ENCODE measurements at places on chromosomes 2 and 18.

DNA sequence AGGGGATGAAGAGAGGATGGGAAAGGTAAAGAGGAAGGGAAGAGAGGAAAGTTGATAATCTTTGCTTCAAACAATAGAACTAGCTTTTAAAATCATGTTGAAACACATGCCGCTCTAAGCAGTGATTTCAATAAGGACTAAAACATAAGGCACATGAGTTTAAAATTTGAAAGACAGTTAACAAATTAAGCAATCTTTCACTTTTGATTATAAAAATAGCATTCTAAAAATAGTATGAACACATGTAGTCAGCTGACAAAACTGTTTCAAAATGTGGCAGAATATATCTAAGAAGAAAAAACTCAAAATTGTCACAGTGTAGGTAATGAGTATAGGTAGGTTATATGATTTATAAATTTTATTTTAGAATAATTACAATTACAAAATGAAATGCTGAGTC is 25.3 kb downstream of the PSME4 start:
- DNase-seq = no peak

DNA sequence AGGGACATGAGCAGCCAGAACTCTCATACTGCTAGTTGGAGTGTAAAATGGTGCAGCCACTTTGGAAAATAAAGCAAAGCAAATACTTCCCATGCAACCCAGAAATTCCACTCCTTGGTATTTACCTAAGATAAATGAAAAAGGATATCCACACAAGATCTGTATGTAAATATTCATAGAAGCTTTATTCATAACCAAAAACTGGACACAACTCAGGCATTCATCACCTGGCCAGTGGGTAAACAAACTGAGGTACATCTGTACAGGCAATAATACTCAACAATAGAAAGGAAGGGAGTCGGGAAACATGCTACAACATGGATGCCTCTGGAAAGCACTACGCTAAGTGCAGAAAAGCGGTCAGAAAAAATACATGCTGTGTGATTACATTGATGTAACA is 2.5 kb upstream of the LOXHD1 start:
- DNase-seq = no peak

- no peak for DNase-seq
These were observed 422.6 kb upstream of the LYPD1 start for GRCh38 chr2:133092571-133092970.

DNA sequence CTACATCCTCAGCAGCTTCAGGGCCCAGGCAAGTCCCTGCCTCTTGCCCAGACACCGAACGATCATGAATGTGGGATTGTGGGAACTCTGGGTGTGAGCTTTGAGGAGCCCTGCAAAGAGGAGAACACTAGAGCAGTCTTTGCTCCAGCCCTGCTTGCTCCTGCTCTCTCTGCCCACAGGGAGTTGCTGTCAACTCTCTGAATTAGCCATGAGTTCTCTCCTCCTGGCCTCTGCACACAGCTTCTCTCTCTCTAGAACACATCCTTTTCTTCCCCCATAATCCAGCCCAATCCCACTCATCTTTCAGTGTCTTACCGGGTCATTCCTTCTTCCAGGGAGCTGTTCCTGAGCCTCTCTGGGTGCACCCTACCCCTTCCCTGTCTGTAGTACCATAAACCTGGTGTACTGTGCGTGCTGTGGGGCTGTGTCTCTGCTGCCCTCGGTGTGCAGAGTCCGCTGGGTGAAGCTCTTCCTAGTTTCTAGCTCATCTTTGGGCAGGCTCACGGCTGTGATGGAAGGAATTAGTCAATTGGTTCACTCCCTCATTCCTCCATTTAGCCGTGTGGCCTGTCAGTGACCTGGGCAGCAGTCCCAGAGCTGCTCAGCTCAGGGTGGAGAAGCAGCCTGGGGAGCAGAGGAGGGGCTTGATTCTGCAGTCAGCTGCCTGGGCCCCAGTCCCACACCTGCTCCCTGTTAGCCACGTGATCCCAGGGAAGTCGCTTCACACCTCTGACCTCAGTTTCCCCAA is 132.9 kb upstream of the HDAC4 start:
- DNase-seq = no peak

DNA sequence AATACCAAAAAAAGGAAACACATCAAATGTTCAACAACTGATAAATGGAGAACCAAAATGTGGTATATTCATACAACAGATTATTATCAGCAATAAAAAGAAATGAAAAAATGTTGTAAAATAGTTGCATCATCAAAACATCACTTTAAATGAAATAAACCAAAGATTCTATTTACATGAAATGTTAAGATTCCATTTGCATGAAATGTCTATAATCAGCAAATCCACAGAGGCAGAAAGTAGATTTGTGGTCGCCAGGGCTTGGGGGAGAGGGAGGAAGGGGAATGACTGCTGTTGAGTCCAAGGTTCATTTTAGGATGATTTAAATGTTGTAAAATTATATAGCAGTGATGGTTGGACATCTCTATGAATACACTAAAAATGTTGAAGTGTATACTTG is 181.9 kb downstream of the RTP5 start:
- no peak for DNase-seq

GRCh38 chr2:58484221-58484620 is 243.1 kb upstream of the FANCL start:
- peak; percentile 60 for DNase-seq

DNA sequence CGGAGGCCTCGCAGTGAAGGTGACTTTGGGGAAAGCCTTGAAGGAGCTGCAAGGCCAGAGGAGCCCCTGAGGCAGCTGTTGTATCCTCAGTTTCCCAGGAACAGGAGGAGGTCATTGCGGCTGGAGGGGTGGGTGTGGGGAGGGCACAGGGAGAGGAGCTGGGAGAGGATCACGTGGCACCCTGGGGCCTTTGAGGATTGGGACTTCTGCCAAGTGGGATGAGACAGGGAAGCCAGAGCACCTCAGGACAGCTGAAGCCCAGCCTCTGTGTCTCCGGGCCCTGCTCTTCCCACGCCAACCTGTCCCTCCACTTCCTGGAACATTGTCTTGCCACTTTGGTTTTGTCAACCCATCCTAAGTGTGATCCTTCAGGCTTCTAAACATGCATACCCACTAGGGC is 19.4 kb upstream of the RRM2 start:
- no peak for DNase-seq

- no peak for DNase-seq
These were observed 1.6 kb downstream of the SNED1 start for GRCh38 chr2:240999873-241000541.

- no peak for DNase-seq
These were observed 9.8 kb downstream of the GEN1 start for GRCh38 chr2:17763641-17764333.

All from COLO829 (cell line).